ENCODE measurements at places on chromosomes 3 and 15.

- no peak for DNase-seq
Measured at GRCh38 chr3:56851966-56852884, 50.5 kb upstream of the ARHGEF3 start.

DNA sequence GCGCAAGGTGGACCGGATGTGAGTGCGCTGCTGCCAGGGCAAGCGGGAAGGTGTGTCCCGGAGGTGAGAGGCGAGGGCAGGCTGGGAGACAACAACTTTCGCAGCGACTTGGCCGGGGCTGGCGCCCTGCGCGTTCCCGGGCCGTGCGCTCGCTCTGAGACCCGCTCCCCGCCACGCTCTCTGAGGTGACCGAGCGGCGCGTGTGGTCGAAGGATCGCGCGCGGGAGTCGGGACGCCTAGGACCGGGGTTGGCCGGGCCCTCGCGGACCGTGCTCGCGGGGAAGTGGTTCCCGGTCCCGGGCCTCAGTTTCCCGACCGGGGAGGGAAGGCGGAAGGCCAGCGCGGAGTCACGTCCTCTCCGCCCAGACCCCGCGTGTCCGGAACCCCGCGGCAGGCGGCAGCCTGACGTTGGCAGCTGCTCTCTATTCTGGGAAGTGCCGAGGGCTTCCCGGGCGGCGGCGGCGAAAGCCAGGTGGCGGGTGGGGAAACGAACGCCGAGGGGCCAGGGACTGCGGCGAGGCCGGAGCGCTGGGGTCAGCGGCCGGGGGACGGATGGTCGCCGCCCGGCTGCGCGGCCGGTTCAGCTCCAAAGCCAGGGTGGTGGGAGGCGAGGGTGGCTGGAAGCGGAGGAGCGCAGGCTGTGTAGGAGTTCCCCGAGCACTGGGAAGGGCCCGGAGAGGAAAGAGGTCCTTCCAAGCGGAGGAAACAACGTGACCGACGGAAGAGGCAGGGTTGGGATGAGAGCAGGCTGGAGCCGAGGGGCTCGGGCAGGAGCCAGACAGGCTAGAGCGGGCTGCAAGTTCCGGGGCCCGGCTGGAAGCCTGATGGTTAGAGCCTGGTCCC lies 1.0 kb upstream of the IGF2BP2 start:
- peak; percentile 33 for DNase-seq

DNA sequence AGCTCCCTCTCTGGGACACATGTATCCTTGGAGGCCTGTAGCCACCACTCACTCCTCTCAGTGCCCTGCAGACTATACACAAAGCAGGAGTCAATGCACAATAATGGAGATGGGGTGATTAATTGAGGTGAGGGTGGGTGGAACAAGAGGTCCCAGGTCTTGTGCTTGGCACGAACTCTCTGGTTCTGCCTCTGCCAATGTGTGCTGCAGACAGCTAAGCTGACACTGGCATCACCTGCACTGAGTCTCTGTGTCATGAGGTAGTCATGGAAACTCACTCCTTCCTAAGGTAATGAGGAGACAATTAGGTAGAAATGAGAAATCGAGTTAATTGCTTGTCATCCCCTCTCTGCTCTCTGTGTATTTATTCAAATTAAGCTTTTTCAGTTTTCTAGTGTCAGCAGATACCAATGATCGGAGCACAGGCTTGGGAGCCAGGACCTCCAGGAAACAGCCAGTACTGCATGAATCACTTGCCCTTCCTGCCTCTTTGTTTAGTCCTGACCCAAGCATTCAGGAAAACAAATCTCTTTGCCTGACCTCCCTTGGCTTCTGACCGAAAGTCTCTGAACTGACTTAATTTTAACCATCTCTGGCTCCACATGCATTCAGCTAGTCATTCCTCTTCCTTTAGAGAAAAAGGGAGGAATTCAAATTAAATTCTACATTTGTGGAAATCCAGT lies 56.7 kb downstream of the DRD3 start:
- DNase-seq = no peak

DNA sequence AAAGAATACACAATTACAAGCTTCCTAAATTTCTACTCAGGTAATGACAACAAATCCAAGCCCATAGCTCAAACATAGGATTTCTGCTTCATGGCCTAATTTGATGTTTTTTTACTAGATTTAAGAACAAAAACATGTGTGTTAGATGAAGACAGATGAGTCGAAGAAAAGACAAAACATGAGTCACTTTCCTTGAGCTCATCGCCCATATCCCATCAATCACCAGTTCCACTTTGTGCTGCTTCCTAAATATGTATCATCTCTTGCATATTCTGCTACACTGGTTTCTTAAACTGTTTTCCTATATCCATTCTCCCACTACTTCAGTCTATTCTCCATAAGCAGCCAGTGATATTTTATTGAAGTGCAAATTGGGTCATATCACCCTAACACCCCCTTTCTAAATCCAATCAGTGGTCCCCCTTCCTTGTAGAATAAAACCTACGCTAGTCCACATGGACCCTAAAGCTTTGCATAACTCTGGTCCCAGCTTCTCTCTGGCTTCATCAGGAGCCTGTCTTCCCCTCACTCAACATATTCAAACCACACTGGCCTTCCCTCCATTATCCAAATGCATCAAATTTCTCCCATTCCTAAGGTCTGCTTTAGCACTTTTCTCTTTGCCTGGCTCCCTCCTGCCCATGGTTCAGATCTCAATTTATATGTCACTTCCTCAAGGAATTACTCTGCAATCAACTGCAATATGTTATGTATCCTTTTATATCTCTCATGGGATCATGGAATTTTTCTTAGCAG lies 1033.9 kb downstream of the FHIT start:
- DNase-seq = no peak

DNA sequence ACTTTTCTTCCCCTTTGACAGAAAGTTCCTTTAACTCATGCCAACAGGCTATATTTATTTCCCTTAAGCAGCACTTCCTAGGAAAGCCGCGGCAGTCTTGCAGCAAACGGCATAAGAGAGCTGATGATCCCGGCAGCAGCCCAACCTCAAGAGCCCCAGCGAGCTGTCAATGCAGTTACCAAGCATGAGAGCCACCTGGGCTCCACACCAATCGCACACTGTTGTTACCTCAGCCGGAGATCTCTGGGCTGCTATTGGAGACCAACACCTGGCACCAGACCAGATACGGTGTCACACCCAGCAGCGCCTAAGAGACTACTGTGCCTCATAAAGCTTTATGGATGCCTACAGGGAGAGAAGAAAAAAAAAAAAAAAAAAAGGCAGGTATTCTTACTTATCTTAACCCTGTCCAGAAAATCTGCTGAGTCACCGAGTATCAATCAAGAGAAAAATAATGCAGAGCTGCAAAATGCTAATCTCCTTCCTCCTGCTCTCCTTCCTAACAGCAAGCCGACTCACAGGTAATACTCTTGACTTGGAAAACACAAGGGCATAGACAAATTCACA lies 11.7 kb downstream of the ABCC5 start:
- no peak for DNase-seq

- no peak for DNase-seq
Measured at GRCh38 chr3:173774294-173774693, 376.8 kb downstream of the NLGN1 start.

GRCh38 chr15:93974804-93975481 lies 256.4 kb upstream of the MCTP2 start:
- DNase-seq = peak; percentile 71

GRCh38 chr3:28036599-28037575 lies 204.5 kb upstream of the CMC1 start:
- no peak for DNase-seq

- DNase-seq = no peak
Measured at GRCh38 chr15:52071570-52071969, 41.0 kb downstream of the BCL2L10 start.

- no peak for DNase-seq
Measured at GRCh38 chr15:78177447-78177873, 28.3 kb downstream of the IDH3A start.

GRCh38 chr15:58043192-58043903 lies 22.2 kb downstream of the ALDH1A2 start:
- peak; percentile 38 for DNase-seq
